ENCODE measurements at places on chromosomes 6 and 20.

GRCh38 chr6:12359036-12359435, 68.9 kb downstream of the EDN1 start:
- no peaks in the 10 kb centered on the region for H3K27me3 ChIP-seq
- no peak overlapping the region for H3K27ac ChIP-seq
- DNase-seq = no peak
- H3K4me1 ChIP-seq = no peaks in the 10 kb centered on the region

DNA sequence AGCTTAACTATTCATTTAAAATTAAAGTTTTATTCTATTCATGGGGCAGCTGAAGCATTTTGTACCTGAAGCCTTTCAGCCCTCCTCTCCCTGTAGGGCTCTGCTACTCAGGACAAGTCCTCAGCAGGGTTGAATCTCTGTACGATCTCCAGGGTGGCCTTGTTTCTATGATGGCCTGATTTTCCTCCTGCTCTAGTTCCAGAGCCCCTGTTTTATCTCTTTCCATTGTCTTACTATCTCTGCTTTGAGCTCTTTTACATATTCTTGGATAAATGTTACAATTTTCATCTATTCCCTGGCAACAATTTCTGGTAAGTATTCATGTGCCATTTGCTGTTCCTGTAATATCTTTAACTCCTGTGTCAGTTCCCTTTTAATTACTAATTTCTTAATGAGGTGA, 19.8 kb upstream of the MYL9 start:
- H3K27me3 ChIP-seq = no peaks in the 10 kb centered on the region
- no peak overlapping the region for H3K4me3 ChIP-seq
- H3K4me1 ChIP-seq = no peaks in the 10 kb centered on the region
- peaks cover 10% of the 10 kb centered on the region for H3K36me3 ChIP-seq

- no peak for DNase-seq
- no peak overlapping the region for H3K27ac ChIP-seq
- no peaks in the 10 kb centered on the region for H3K36me3 ChIP-seq
- no peak overlapping the region for H3K4me3 ChIP-seq
Measured at GRCh38 chr20:45695496-45695895, 6.3 kb upstream of the WFDC13 start.

DNA sequence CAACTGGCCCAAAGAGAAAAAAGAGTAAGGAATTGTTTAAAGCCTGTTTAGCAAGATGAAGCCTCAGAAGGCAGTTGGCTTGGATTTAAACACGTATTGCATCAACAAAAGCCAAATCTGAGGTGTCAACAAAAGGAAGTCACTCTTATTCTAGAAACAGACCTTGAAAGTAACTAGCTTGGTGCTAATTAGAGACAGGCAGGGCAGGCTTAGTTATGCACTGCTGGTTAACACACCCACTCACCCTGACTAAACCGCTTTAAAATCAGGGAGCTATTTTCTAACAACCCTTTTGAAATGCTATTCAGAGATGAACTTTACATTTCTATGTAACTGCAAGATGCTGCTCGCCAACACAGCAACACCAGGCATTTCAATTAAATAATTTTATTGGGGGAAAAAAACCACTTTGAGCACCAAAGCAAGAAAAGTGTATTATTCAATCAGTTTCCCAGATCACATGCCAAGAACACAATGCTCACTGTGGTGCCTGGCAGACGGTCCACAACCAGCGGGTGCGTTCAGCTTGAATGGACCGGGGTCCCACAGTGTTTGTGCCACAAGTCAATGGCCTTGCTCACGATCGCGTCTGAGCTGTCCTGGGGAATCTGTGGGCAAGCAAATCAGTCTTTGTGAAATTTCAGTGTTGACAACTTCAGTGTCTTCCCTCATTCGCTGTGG, 23.6 kb downstream of the TBC1D7 start:
- peaks cover 43% of the 10 kb centered on the region for H3K4me1 ChIP-seq
- no peaks in the 10 kb centered on the region for H3K27me3 ChIP-seq
- peaks cover 51% of the 10 kb centered on the region for H3K36me3 ChIP-seq
- H3K27ac ChIP-seq = peak overlapping the region; percentile 76
- peak overlapping the region; percentile 46 for H3K4me3 ChIP-seq

DNA sequence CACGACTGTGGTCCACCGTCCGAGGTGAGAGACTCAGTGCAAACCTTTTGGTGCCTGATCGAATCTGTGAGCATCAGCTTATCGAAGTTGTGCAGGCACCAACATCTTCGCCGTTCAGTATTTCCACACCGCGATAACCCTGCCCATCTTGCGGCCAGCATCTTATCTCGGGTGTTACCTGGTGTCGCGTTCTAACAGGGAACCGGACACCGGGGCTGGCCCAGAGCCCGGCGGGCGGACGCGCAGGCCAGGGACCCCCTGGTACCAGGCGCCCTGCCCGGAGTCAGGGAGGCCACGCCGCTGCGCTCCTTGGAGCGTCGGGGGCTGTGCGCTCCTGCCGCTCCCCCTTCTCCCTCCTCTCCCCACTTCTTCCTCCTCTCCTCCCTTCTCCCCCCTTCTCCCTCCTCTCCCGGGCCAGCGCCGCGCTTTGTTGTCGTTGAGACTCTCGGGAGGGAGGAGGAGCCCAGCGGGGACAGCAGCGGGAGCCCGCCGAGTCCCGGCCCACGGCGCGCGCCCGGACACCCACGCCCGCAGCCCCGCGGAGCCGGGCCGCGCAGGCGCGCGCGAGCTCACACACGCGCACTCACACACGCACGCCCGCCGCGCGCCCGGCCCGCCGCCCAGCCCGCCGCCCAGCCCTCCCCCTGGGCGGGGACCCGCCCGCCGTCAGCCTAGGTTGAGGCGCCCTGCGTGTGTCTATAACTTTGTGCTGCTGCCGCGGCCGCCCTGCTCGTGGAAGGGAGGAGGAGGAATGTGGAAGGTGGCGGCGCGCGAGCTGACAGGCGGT, 1.4 kb upstream of the FOXO3 start:
- H3K27ac ChIP-seq = peak overlapping the region; percentile 91
- H3K4me3 ChIP-seq = peak overlapping the region; percentile 88
- peak; percentile 82 for DNase-seq
- peaks cover 12% of the 10 kb centered on the region for H3K36me3 ChIP-seq
- H3K4me1 ChIP-seq = peaks cover 38% of the 10 kb centered on the region

DNA sequence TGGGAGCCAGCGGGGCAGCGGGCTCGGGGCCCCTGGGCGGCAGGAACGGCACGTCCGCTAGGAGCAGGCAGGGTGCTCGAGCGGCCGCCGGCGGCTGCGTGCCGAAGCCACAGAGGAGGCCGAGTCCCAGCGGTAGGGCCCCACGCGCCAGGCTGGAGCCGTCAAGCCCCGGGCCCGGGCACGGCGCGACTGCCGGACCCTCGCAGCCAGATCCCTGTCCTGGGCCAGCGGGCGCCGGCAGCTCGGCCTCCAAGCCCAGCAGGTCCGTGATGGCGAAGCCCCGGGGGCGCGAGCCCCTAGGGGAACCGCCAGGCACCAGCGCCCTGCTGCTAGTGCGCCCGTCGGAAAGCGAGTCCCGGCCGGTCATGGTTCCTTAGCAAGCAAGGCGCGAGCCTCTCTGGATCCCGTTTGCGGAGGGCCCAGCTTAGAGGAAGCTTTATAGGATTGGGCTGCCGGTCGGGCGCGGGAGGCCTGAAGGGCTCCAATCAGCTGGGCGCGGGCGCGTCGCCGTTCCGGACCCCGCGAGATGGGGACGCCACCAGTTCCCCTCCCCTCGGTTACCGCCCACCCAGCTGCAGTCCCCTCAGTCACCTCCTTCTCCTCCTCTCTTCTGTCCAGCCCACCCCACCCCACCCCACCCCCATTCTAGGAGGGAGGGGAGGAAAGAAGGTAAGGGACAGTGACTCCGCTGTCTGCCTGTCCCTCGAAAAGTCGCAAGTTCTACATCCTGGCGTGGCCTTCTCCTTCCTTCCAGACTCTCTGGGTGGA, at the start of gene VSX1:
TSS of gene VSX1 (minus strand) at position 412 of the 768 bp plus-strand sequence. CDS start at position 367, 45 bp downstream.
- H3K36me3 ChIP-seq = peaks cover 1% of the 10 kb centered on the region
- no peak for DNase-seq
- H3K27me3 ChIP-seq = peaks cover 76% of the 10 kb centered on the region
- H3K4me1 ChIP-seq = peaks cover 9% of the 10 kb centered on the region
- peak within 1 kb of the TSS; percentile 34 for H3K27ac ChIP-seq

DNA sequence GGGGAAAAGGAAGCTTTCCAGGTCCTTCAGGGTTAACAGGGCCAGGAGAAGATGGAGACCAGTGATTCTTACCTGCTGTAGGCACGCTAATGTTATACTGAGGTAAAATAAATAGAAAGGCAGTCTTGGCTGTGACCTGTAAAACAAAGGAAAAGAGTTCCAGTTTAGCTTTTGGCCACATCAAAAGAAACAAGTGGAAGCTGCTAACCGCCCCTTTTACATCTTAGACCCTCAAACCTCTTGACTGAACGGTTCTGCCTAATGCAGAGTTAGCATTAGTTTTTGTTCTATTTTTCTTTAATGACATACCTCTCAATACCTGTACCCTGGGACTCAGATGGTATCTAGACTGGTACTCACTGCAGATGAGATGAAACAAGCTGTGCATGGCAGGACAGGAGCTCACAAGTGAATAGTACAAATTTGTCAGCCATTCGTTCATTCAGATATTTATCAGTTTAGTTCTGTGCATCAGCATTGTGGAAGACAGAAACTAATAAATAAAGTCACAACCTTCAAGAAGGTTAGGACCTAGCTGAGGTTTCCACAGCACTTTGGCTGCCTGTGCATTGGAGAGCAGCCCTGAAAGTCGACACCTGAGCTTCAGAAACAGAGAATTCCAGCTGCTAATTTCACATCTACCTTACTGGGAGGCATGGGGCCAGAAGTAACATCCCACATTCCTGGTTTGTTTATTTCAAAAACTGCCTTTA, 41.0 kb downstream of the TRAM2 start:
- H3K27me3 ChIP-seq = no peaks in the 10 kb centered on the region
- peaks cover 38% of the 10 kb centered on the region for H3K4me1 ChIP-seq
- H3K27ac ChIP-seq = peak overlapping the region; percentile 47
- no peak for DNase-seq
